ENCODE measurements at places on chromosomes 5 and 9. TPM values are rescaled to one million over a fixed set of nuclear protein-coding genes. Genes with fewer than 3 reads are reported as not detected.
A peak's percentile ranks its signal among the peaks of the same experiment; 100 is the strongest.

NMUR2 gene
- not detected for total RNA-seq

GRCh38 chr9:131020388-131020787 lies 11.4 kb downstream of the LAMC3 start:
- DNase-seq = no peak
- H3K27me3 ChIP-seq = no peaks in the 10 kb centered on the region
- peak overlapping the region; percentile 60 for H3K27ac ChIP-seq
- no peak overlapping the region for H3K4me3 ChIP-seq

DNA sequence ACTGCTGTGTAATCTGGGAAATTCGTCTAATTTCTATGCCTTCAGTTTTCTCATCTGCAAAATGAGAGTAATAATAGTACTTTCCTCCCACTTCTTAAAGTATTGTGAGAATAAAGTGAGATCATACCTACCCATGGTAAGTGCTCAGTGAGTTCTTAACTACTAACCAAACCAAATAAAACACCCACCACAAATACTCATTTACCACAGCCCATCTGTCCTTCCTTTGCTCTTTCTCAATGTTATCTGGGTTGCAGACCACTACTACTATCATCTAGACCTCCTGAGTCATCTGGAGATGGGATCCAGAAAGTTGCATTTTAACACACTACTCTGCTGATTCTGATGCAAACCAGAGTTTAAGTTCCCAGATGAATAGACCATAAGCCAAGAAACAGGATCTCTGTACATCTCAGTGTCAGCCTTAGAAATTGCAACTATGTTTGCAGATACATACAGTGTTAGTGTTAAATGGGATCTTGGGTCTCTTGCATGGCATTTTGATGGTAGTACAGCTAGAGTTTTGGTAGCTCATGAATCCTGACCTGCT lies 105.4 kb upstream of the ATP10B start:
- no peaks in the 10 kb centered on the region for H3K36me3 ChIP-seq
- no peak overlapping the region for H3K27ac ChIP-seq
- no peak overlapping the region for H3K4me3 ChIP-seq
- H3K4me1 ChIP-seq = no peaks in the 10 kb centered on the region

DNA sequence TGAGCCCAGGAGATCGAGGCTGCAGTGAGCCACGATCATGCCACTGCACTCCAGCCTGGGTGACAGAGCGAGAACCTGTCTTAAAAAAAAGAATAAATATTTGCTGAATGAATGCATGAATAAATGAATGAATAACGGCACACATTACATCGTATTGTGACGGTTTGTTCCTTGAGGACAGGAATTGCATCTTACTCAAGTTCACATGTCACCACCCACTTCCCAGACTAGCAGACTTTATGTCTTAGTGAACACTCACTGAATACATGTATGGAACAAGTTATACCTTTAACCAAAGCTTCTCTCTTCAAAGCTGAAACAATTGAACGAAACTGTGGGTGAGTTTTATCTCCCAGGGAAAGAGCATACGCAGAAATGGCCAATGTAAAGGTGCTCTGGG lies 53.2 kb upstream of the TRAF1 start:
- no peaks in the 10 kb centered on the region for H3K27me3 ChIP-seq
- no peak overlapping the region for H3K4me3 ChIP-seq
- H3K36me3 ChIP-seq = no peaks in the 10 kb centered on the region
- H3K27ac ChIP-seq = no peak overlapping the region
- no peak for DNase-seq
